ENCODE measurements at places on chromosomes 3 and 15.

GRCh38 chr15:55907797-55908196 lies 85.6 kb downstream of the NEDD4 start:
- no peak for DNase-seq

DNA sequence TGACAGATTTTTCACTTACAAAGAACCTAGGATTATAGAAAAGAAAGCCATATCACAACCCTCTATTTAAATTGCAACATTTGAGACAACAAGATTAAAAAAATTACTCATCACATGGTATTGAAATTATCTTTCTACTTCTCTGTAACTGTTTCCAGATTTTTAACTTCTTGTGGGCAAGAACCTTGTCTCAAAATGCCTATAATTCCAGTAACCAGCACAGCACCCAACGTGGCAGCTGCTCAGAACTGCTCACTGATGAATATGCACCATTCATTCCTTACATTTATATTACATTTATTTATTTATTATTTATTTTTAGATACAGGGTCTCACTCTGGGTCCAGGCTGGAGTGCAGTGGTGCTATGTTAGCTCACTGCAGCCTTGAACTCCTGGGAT lies 216.1 kb downstream of the THRB start:
- DNase-seq: no peak

GRCh38 chr3:169660709-169661360 lies 2.7 kb downstream of the MECOM start:
- no peak for DNase-seq

- no peak for DNase-seq
These were observed 4.6 kb downstream of the IGDCC3 start for GRCh38 chr15:65373163-65373651.

GRCh38 chr3:85182975-85183752 lies 224.4 kb downstream of the CADM2 start:
- DNase-seq: no peak

- DNase-seq: peak; percentile 93
These were observed at the start of gene HPS3 for GRCh38 chr3:149129326-149130205. Gene HPS3 (plus strand): TSS chr3:149129638. CDS start chr3:149129724, 86 bp downstream.

DNA sequence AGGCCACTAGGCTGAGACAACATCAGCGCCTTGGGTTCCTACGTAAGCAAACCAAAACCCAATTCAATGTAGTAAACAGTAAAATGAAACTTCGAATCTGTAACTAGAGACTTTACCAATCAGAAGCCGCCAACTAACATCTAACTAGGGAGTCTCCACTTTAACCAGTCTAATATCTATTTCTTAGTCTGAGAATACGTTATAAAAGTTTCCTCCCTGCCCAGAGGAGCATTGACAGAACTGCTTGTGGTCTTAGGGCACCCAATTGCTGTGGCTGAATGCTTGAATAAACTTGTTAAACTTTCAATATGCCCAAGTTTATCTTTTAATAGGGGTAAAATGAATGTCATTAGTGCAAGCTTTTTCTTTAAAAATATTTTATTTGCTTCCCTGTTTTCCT lies 4.3 kb downstream of the CP start:
- DNase-seq: no peak

GRCh38 chr3:64796607-64797399 lies 109.0 kb upstream of the ADAMTS9 start:
- DNase-seq: no peak

GRCh38 chr15:63277038-63277892 lies at the start of gene APH1B:
Gene APH1B (plus strand): TSS chr15:63277605. CDS start chr15:63277624, 19 bp downstream.
- peak; percentile 87 for DNase-seq

DNA sequence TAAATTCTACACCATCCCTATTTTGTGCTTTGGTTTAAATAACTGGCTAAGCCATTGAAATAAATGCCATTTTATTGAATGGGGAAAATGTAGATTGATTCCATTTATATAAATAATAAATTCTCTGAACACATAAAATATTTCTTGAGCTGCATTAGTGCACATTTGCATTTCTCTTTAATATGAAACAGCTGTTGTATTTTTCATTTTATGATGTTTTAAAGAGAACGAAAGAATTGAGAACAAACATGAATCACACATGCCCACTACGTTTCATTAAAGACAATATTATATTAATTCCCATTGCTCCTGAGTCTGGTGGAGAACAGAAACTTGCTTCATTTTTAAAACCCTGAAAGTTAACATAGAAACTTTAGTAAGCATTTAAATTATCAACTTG lies 235.7 kb upstream of the CFAP20DC start:
- DNase-seq: no peak

- no peak for DNase-seq
These were observed 7.0 kb upstream of the BMF start for GRCh38 chr15:40115670-40116093.

GRCh38 chr15:31332020-31332680 lies 5.5 kb downstream of the KLF13 start:
- DNase-seq: peak; percentile 66

- DNase-seq: no peak
These were observed 61.6 kb downstream of the SHQ1 start for GRCh38 chr3:72786668-72787067.

GRCh38 chr3:117278424-117279190 lies 569.0 kb downstream of the TUSC7 start:
- DNase-seq: peak; percentile 62

GRCh38 chr3:151346292-151346691 lies 16.9 kb upstream of the P2RY13 start:
- DNase-seq: no peak

GRCh38 chr15:69794645-69795469 lies 302.9 kb downstream of the TLE3 start:
- DNase-seq: no peak

DNA sequence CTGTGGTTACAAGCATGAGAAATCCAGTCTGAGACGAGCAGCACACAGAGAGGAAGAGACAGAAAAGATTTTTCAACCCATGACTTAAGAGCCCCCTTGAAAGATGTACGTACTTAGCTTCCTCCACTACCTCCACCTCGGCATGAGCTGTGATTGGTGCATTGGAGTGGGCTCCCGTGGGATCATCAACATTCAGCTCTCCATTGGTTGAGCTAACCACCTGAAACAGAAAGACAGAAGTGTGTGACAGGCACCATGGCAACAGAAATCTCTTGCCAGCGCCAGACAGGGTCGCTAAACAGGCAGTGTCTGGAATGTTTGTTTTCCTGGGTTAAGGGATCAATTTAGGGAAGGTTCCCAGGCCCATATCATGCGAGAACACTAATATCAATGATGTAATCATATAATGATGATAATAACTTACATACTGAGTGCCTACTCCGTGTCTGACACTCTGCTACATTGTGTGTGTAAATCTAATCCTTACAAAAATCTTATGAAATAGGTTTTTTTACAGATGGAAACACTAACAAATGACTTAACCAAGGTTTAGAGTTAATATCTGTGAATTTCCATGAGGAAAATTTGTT lies 17.5 kb upstream of the PPIB start:
- peak; percentile 76 for DNase-seq

GRCh38 chr15:22959321-22960101 lies 20.7 kb downstream of the CYFIP1 start:
- DNase-seq: no peak

DNA sequence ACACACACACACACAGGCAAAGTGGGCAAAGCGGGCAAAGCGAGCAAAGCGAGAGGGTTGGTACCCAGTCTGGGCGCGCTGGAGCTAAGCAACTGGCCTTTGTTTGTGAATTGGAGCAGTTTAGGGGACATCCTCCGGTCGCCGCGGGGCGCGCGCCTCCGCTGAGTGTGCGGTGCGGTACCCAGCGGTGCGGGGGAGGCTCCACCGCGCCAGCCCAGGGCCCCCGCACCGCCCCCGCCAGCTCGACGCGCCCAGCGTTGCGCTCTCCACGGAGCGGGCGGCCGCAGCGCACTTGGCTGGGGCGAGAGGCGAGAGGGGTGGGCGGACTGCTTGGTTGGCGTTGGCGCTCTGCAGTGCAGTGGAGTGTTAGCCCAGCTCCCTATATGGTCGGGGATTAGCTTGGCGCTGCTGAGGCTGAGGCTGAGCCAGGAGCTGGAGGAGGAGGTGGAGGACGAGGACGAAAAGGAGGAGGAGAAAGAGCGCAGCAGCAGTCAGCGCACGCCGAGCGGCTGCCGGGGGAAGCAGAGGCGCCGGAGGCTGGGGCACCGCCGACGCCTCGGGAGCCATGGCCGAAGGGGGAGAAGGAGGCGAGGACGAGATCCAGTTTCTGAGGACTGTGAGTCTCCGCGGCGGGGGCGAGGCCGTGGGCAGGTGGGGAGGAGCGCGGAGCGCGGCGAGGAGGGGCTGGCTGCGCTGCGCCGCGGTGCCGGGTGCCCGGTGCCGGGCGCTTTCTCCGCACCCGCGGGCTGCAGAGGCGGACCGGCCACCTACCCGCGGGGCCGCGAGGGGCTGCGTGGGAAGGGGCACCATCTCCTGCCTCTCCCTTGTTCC lies at the start of gene RYR3:
Gene RYR3, plus strand, starts transcription at position 487 of the 831 bp plus-strand sequence. Its CDS starts 79 bp downstream, at position 566.
- DNase-seq: peak; percentile 27

DNA sequence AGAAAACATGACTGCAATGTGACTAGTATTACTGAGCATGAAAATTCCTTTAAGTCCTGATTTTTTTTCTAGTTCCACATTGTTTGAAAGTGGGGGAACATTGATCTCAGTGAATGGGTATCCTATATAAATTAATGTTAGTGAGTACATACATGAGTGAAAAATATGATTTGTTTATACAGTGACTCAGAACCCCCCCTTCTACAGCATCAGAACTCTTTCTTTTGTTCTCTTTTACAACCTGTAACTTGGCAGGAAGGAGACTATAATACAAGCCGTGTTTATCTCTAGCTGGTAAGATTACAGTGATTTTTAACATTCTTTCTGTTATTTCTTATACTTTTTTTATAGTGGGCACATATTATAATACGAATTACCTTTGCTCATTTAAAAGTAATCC lies 384.7 kb downstream of the PDCD6IP start:
- no peak for DNase-seq

DNA sequence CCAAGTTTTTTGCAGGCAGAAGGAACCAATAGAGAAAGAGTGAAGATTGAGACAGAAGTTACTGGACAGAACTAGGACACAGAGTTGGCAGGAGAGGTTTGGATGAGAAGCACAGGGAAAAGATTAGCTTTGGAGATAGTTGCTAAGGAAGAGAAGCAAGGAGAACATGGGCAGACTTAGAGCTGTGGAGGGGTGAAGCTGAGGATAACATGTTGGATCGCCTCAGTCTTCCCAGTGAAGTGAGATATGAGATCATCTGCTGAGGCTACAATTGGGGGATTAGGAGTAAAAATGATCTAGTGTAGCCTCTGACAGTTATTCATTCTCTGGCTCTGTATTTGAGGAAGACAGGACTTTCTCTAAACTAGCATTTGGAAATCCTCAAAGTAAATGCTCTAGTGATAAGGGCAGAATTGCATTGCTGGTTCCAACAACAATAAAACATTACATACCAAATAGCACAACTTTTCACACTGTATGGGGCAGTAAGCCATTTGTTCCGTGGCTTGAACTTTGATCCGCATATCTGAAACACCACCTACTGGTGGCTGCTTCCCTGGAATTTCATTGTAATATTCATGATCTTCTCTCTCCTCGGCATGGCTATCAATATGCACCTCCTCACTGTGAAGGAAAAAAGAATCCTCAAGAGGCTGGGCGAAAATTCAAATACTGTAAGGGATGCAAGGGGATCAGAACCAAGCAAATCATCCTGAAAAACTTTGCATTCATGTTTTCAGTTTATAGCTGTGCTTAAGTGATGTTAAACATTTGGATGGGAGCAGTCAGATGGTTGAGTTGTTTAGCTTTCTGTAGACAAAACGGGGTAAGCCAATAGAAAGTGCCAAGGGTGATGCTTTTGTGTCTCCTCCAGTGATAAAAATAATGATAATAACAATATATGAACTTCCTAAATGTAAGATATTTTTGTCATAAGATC lies 22.2 kb upstream of the EID1 start:
- DNase-seq: peak; percentile 32

DNA sequence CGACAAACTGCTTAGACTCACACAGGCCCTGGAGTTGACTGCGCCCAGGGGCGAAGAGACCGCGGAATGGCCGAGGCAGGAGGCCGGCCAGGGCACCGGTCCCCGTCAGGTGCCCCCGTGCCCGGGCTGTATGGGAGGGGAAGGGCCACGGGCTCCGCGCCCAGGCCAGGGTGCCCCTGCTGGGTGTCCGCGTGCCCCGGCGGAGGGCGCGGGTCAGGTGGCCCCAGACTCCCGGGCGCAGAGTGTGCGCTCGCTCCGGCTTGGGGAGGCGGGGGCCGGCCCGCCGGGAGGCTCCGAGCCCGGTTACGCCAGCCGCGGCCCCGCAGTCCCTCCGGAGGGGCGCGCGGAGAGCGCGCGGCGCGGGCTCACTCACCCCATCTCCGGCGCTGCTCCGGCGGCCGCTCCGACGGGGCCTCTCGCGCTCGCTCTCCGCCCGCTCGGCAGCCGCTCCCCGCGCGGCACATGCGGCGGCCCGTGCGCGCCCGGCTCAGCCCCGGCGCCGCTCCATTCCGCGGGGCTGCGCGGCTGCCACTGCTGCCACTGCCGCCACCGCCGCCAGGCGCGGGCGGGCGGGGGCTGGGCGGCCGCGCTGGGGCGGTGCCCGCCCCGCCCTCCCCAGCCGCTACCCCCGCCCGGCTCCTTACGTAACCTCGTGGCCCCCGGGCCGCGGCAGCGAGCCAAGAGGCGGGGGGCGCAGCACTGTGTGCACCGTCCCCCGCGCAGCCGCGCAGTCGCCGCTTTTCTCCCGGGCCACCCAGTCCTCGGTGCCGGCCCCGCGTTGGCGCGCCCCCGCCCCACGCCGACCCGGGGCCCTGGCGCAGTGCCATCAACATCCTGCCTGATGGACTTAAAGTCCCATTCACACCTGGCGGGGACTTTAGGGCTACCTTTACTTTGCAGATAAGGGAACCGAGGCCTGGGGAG lies at the start of gene HOMER2:
Gene HOMER2, minus strand, starts transcription at position 563 of the 924 bp plus-strand sequence. Its CDS starts 185 bp downstream, at position 378.
- peak; percentile 71 for DNase-seq

DNA sequence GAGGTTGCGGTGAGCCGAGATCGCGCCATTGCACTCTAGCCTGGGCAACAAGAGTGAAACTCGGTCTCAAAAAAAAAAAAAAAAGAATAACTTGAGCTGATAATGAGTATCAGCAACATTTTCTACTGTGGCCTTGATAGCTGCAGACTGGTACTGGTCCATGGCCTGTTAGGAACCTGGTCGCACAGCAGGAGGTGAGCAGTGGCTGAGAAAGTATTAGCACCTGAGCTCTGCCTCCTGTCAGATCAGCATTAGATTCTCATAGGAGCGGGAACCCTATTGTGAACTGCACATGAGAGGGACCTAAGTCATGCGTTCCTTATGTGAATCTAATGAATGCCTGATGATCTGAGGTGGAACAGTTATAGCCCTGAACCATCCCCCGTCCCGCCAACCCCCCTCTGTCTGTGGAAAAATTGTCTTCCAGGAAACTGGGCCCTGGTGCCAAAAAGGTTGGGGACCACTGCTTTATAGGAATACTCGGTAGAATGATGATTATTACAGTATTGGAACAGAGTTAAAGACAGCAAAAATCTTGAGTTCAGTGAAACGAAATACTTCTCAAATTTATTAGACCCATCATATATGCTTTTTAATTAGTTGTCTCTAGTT lies 126.0 kb downstream of the ZNF609 start:
- no peak for DNase-seq

GRCh38 chr15:91258415-91258759 lies 158.3 kb downstream of the SV2B start:
- no peak for DNase-seq

- DNase-seq: peak; percentile 59
These were observed 155.9 kb upstream of the ICE2 start for GRCh38 chr15:60634815-60635214.

All from BE2C (cell line).